ENCODE measurements at places on chromosomes 3 and 15.

DNA sequence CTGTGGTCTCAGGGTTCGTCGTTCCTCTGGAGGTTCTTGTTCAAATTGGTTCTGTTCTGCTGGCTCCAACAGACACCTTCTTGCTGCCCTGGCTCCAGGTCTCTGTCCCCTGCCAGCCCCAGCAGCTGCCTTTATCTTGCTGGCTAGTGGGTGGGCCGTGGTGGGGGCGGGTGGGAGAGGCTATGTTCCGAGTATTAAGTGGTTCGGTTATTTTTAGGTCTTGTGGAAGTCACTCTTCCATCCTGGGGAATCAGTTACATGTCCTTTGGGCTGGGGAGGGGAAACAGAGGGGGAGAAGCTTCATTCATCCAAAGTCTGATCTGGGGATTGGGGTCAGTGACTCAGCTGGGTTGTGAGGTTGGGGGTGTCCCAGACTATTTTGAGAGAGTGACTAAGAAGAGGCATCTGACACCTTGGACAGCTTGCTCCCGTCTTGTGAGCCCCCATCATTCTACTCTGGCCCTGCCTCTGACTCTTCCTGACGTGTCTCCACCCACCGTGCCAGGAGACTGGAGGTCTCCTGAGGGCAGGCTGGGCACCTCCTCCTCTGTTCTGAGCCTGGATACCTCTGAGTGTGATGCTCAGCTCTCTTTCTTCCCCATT lies at the start of gene XIRP1:
TSS of gene XIRP1 (minus strand) at position 106 of the 603 bp plus-strand sequence. CDS start 3,150 bp downstream, outside the sequence.
- DNase-seq = no peak

- DNase-seq = no peak
Measured at GRCh38 chr3:37499864-37500263, 325.5 kb upstream of the LRRFIP2 start.

DNA sequence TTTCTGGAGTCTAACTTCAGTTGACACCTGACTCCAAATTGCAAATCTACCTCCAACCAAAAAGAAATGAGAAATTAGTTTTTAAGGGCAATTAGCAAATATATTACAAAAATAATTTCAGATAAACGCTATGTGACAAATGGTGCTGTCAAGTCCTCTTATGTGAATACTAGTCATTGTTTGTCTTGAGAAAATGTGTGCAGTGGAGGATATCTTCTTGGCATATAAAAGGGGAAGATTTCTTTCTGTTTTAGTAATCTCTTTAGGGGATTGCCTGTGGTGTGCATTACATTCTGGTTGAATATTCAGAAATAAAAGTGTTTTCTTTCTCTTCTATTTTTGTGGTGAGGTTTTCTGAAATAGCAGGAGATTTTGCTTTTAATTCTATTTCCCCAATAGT lies 3.0 kb upstream of the GCSAM start:
- DNase-seq = no peak

- DNase-seq = no peak
Measured at GRCh38 chr3:20930034-20930433, 744.0 kb upstream of the SGO1 start.

DNA sequence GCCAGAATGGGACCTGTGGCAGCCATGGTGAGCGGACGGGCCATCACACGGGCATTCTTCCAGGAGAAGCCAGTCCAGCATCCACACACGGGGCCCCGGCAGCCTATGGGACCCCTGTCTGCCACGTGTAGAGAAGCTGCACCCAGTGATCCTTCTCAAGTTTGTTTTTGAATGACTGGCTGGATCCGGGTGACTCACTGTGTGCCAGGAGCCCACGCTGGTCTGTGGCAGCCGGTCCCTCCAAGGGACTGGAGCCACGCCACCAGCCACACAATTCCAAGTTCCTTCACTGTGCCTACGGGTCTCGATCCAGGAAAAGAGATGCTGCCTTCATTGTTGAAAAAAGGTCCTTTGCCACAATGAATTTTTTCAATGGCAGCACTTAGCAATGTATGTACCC lies 58.1 kb downstream of the ATP10A start:
- no peak for DNase-seq

DNA sequence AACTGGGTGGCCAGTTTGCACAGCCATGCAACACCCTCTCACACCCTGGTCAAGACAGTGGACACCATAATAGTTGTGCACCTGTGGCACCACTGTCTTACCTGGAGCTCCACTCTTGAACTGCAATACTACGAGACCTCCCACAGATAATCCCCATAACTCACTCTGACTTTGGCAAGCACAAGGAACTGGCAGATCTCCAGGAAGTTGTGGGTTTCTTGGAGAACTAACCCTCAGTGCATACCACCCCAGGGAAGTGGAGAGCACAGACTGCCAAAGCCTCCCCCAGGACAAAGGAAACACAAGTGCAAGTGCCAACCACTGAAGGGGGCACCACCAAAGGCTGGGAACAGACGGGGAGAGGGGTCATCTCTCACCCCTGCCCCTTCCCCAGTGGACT lies 318.6 kb downstream of the SUCLG2 start:
- no peak for DNase-seq

DNA sequence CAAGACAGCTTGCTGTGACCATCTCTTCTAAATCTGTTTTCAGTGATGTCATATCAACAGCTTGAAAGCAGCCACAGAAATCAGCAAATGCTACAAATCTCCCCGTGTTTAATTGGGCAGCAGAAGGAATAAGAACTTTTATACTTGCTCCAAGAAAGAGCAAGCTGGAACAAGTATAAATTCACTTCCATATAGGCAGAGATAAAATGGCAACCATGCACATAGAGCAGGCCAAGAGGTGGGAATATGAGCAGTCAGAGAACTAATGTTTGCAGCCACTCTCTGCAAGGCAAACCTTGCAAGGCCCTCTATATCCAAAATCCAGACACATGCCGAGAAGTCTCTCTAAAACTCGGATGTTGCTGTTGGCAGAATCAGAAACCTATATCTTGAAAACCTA lies 16.0 kb downstream of the PARP9 start:
- DNase-seq = no peak

- no peak for DNase-seq
Measured at GRCh38 chr3:10816019-10816862, at the start of gene SLC6A11. SLC6A11 (plus strand) TSS chr3:10816228; CDS start chr3:10816266, 38 bp downstream.

- no peak for DNase-seq
Measured at GRCh38 chr3:126267976-126268615, 87.7 kb upstream of the ALDH1L1 start.

GRCh38 chr15:100104245-100104644 lies 237.5 kb downstream of the ADAMTS17 start:
- no peak for DNase-seq

GRCh38 chr15:58546635-58547627 lies 115.1 kb downstream of the LIPC start:
- no peak for DNase-seq

- no peak for DNase-seq
Measured at GRCh38 chr15:100187677-100188076, 154.1 kb downstream of the ADAMTS17 start.

- DNase-seq = peak; percentile 53
Measured at GRCh38 chr3:12479919-12480427, 4.3 kb upstream of the TSEN2 start.

- DNase-seq = no peak
Measured at GRCh38 chr3:110123946-110124345, 786.6 kb upstream of the DPPA4 start.

DNA sequence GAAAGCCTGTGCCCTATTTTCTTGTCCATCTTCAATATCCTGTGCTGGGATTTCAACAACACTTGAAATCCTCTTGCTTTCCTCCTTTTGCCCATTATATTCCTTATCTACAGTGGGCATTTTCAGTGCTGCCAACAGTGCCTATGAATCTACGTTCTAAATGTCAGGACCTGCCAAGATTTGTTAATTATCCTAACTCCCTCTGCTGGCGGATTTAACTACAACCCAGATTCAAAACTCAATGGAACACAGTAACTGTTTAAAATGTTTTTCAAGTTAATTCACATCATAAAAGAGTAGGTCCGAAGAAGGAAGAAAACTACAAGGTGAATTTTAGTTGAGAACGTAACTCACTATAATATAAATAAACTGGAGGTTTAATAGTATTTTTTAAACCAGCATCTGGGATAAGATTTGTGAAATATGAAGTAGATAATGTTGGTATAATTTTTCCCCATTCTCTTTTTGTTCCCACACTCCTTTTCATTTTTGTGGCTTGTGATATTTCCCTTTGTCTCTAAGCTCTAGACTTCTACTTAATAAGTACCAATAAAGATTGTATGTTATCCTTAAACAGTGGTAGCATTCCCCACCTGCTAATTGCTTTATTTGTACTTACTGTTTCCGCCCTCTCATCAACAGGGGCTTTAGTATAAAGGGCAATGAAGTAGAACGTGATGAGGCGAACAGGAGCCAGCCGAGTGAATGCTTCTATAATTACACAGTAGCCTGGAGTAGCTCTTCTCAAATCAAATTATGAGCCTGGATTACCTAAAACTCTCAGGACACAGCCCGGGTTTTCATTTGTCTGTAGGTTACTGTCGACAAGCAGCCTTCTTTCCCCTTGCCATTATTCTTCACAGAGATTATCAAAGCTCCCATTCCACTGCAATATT lies 302.5 kb upstream of the ATP11B start:
- no peak for DNase-seq

All from GM19239 (cell line).